ENCODE measurements at places on chromosomes 6 and 20.

DNA sequence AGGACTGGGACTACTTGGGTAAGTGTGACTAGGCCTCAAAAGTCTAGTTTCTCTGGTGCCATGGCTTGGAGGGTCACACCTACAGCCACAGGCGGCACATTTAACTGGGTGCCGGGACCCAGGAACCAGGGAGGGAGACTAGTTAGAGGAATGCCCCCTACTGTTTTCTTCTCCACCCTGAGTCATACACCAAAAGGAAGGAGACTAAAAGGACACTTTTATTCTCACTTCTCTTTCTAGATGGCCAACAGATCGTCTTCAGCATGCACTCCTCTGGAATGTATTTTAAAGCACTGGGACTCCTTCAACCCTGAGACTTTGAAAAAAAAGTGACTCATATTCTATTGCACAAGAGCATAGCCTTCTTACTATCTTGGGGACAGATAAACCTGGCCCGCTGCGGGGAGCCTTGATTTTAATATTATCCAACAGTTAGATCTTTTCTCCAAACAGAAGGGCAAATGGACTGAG is 33.4 kb downstream of the PLN start:
- DNase-seq = no peak

DNA sequence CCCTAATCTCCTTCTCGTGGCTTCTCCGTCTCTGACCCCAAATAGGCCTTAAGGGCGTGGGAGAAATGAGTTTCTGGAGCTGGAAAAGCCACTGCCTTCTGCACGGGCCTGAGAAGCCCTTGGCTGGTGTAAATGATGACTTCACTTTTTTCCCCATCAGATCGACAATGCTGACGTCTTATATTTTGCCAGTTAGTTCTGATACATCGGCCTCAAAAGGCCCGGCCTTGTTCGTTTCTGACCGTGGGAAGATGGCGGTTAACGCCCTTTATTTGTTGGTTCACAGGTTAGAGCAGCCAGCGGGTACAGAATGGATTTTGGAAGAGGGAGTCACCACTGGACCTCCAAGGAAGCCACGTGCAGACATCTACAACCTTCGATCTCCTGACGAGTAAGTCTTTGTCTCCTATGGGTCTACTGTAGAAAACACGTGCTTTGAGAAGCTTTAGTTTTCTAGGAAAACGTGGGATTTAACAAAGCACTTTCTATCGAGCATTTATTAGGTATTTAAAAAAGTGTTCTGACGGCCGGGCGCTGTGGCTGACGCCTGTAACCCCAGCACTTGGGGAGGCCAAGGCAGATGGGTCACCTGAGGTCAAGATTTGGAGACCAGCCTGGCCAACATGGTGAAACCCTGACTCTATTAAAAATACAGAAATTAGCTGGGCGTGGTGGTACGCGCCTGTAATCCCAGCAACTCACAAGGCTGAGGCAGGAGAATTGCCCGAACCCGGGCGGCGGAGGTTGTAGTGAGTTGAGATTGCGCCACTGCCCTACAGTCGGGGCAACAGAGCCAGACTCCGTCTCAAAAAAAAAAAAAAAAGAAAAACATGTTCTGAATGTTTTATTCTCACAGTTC is 1.2 kb upstream of the ZNFX1 start:
- DNase-seq = no peak

DNA sequence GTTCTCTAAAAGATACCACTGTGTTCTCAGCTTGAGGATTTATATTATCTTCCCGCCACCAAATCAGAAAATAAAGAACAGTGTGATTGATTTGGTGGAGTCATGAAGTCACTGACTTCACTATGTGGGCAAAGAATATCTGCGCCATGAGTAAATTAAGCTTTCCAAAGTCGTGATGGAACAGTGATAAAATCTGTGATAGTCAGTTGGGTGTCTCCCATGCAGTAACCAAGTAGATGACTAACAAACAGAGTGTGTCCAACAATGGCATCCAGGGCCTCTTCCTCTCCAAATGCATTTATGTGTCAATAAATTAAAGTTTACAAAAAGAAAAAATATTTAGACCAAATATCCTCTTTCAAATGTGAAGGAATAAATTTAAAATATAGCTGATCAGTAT is 87.0 kb upstream of the DST start:
- DNase-seq = no peak

DNA sequence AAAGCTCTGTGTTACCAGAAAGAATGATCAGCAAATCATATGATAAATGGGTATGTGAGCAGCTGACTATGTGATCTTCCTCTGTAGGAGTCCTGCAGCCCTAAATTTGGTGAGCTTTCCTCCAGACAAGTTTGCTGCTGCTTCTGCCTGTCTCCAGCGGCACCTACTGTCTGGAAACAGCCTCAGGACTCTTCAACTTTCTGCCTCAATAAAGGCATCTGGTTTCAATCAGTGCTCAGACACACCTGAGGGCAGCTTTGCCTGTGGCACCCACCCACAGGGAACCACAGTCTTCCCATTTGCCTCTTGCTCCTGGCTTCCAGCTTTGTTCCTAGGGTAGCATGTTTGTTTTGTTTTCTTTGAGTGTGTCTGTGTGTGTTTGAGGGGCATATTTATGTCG is 727.9 kb upstream of the MAN1A1 start:
- no peak for DNase-seq

DNA sequence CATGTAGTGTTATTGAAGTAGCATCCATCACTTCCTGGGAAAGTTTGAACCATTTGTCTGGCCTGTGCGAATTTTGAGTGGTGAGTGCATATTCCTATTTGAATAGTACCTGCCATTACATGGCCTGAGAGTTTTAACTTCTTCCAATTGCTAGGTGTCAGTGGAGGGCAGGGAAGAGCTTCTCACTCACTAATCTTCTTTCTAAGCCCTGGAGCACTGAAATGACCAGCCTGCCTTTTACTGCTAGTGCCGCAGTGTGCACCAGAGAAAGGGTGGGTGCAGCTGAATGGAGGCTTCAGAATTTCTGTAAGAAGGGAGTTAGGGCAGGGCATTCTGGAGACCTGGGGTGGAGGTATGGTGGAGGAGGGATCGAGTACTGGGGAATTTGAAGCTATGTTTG is 45.5 kb downstream of the RNF144B start:
- no peak for DNase-seq
